Activated CD4-positive, alpha-beta T cell treated with anti-CD3 and anti-CD28 coated beads, Interleukin-2, amount 50 U/mL, for 16 hours (primary cell): ENCODE measurements at places on chromosomes 4 and X.

GRCh38 chrX:132692066-132692465 is 203.2 kb upstream of the MBNL3 start:
- no peak for DNase-seq

GRCh38 chrX:19017271-19017670 is 33.4 kb upstream of the PHKA2 start:
- DNase-seq = no peak

- no peak for DNase-seq
Measured at GRCh38 chrX:105051364-105051763, 169.1 kb downstream of the TEX13A start.

DNA sequence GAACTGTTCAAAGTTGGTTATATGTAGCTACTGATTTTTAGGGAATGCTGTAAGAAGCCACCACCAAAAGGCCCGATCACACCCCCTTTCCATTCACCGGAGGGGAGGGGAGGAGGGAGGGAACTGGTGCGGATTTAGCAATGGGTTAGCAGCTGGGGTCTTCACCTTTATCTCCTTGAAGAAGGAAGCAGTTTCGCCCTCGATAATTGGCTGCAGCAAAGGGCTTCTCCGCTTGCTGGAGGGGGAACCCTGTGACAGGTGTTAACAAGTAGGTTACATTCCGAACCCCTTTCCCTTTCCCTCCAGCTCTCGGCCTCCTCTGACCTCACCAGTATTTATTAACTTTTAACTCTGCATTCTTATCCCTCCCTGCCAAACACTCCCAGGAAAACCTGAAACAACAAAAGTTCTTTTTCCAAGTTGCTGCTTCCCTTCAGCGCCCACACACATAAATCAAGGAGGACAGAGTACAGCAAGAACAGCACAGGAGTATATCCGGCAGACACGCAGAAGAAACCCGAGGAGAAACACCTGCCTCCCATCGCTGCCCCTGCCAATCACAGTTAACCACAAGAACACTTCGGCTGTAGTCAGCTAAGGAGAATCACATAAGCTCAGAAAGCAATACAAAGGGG is 39.8 kb upstream of the NAP1L5 start:
- no peak for DNase-seq
